Panc1 (cell line): ENCODE measurements at places on chromosomes 16 and 17. TPM values are rescaled to one million over a fixed set of nuclear protein-coding genes. Genes with fewer than 3 reads are reported as not detected.
A peak's percentile ranks its signal among the peaks of the same experiment; 100 is the strongest.

DNA sequence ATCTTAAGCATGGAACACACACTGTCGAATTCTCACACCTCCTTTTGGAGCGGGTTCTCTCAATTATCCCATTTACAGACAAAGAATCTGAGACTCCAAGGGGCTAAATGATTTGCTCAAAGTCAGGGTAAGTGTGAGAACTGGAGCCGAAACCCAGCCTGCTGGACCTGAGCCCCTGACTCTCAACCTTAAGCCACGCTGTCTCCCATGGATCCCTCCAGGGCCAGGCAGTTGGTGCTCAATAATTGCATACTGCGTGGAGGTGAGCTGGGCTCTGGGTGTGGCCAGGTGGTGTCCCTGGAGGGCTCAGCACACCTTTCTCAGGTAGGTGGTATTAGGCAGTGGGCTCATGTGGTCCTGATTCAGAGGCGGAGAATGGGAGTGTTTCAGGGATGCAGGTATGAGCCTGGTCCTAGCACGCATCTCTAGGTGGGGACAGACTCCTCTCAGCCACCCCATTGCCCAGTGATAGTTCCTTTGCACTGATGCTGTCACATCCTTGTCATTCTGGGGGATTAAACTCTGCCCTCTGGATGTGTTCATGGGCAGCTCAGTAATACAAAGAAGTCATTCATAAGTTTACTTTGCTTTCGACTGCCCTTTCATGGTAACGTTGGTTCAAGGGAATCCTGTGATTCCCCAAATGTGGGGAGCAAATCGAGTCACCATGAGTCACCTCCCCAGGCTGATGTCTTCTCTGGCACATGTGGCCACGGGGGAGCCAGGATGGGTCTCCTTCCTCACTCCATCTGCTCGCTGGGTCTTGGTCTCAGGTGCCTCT, 399.5 kb upstream of the TNRC6C start:
- DNase-seq = no peak

GRCh38 chr17:61065263-61065773, 334.3 kb upstream of the TBX2 start:
- no peak for DNase-seq

DNA sequence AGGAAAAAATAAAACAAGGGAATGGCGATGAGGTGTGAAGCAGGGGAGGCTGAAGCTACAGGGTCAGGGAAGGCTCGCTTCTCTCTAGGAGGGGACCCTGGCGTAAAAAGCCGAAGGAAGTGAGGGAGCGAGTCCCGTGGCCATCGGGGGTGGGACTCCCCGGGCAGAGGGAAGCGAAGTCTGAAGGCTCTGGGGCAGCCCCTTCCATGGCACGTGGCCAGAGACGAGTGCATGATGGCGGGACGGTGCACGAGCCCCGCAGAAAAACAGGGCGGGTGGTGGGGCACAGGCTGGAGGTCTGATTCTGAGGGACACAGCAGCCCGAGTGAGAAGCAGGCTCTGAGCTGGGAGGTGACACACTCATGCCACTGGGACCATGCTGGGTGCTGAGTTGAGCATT, 21.1 kb upstream of the NCBP3 start:
- no peak for DNase-seq

GRCh38 chr16:68367030-68367429, 56.2 kb downstream of the PRMT7 start:
- DNase-seq = no peak

DNA sequence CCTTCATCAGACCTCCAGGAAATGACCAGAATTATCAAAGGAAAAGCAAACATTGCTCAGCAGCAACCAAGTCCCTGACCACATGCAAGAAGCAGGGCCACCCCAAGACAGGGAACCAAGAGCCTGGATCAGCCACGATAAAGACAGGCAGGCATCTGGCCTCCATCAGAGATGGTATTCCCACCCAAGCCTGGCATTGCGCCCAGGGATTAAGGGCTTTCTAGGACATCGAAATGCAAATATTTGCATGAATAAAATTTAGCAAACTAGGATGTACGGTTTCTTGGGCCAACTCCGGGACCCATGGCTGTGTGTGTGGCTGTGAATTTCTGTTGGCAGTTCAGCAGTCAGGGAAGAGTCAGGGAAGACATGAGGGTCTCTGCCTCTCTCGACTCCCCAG, 241.4 kb upstream of the DYNLRB2 start:
- no peak for DNase-seq

DNA sequence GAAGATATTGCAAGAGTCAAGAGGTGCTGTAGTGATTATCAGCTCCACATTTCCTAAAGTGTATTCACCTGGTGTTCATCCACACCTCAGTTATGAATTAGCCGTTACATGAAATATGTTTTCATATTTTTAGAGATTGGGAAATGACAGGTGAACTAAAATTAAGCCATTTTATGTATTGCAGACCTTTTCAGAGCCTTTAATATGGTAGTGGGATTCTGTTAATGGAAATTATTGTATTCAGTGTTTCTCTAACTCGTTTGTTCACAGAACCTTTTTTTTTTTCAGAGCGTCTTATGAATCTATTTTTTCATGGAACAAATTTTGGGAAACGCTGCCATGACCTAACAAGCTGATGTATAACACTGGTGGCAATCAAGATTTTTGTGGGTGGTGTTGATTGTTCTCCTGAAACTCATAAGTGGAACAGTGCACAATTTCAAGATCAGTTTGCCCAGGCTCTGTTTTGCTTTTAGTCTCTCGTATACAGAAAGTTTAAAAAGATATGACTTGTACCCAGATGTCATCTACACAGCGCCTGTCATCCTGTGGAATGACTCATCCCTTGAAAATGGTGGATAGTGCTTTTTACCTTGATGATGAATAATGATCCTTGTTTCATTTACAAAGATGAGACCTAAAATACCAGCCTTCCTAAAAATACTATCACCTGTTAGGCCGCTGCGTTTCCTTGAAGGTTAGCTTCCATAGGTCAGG, 88.8 kb downstream of the ARHGAP44 start:
- no peak for DNase-seq

GRCh38 chr16:66427036-66427860, at the start of gene BEAN1:
TSS of gene BEAN1 (plus strand) at chr16:66427295. CDS start at chr16:66437677, 10,382 bp downstream.
- DNase-seq = no peak

GRCh38 chr16:50265260-50265659, 1.1 kb upstream of the ADCY7 start:
- no peak for DNase-seq

- DNase-seq = no peak
These were observed 27.0 kb downstream of the MRTFB start for GRCh38 chr16:14098081-14098480.

GRCh38 chr16:24087891-24088410, 168.2 kb upstream of the CACNG3 start:
- DNase-seq = no peak

DNA sequence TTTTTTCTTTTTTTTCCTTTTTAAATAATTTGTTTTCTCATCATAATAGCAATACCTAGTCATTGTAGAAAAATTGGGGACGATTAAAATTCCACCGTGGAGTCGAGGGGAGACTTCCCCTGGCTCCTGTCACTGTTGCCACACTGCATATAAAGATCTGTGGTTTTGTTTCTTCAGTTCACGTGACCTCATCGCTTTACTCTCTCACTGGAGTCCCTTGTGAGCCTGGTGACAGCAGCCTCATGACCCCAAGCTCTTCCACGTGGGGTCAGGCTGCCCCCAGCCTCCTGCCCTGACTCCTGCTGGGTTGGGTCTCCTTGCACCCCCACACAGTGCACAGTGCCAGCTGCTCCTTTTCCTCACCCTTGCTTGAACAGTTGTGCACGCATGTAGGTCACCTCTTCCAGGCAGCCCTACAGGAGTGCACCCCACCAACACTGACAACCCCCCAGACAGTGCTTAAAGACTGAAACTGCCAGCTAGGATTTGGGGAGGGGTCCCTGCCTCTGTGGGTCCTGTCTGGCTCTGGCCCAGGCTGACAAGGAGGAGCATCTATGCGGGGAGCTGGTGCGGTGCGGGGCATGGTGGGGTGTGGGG, 7.3 kb upstream of the METRNL start:
- no peak for DNase-seq

DNA sequence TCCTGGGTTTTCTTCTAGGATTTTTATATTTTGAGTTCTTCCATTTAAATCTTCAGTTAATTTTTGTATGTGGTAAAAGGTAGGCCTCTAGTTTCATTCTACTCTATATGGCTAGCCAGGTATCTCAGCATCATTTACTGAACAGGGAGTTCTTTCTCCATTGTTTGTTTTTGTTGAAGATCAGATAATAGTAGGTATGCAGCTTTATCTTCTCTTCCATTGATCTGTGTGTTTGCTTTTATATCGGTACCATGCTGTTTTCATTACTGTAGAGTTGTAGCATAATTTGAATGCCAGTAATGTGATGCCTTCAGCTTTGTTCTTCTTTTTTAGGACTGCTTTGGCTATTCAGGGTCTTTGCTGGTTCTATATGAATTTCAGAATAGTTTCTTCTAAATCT, 77.3 kb downstream of the USP22 start:
- no peak for DNase-seq

- DNase-seq = no peak
These were observed 15.2 kb downstream of the PIEZO1 start for GRCh38 chr16:88769617-88770460.

- no peak for DNase-seq
These were observed 3.7 kb upstream of the NPIPB15 start for GRCh38 chr16:74372369-74372768.

DNA sequence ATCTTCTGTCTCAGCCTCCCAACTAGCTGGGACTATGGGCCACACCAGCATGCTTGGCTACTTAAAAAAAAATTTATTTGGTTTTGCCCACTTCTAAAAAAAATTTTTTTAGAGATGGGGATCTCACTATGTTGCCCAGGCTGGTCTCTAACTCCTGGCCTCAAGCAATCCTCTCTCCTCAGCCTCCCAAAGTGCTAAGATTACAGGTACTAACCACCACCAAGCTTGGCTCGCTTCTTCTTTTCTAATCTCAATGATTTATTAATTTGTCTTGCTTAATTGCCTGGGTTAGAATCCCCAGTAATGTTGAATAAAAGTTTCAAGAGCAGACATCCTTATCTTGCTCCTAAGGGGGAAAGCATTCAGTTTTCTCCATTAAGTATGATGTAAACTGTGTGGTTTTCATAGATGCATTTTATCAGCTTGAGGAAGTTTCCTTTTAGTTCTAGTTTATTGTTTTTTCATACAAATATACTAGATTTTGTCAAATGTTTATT, 65.8 kb upstream of the NACA2 start:
- DNase-seq = no peak

DNA sequence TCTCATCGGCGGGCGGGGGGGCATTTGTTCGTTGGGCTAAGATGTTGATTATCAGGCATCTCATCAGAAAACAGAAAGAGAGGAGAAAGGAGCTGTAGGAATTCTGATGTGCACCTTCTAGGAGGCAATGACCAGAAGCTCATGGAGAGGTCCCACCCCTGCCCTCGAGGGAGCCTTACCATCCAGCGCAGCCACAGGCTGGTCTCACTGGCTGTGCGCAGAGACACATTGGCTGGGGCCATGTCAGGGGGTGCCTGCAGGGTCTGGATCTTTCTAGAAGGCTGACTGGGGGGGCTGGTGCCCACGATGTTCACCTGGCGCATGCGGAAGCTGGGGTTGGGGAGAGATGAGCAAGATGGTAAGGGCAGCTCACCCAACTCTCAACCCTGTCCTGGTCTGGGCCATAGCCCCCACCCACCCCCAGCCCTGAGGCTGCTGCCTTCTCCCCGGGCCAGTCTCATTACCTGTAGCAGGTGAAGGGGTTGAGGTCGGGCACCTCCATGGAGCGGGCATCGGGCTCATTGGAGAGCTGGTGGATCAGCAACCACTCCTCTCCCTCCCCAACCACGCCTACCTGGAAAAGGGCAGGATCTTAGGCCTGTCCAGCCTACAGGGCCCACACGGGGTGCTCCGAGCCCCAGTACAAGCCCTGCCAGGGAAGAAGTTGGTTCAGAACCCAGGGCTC, 86.2 kb upstream of the CDC42EP4 start:
- DNase-seq = no peak

- DNase-seq = peak; percentile 25
These were observed at the start of gene RASD1 for GRCh38 chr17:17496189-17497064. TSS of gene RASD1 (minus strand) at chr17:17496395. CDS start at chr17:17496181, 214 bp downstream.

DNA sequence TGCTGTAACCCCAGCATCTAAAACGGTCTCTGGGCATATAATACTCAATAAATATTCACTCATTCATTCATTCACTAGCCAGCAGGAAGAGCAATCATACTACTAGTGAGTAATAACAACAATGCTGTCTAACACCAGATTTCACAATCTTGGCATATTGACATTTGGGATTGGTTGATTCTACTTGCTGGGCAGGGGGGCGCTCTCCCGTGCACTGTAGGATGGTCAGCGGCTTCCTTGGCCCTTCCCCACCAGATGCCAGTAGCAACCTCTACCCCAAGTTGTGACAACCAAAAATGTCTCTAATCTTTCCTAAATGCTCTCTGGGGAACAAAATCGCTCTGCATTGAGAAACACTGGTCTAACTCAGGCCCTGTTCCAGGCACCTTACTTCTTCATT, 20.7 kb downstream of the WFDC1 start:
- DNase-seq = no peak

DNA sequence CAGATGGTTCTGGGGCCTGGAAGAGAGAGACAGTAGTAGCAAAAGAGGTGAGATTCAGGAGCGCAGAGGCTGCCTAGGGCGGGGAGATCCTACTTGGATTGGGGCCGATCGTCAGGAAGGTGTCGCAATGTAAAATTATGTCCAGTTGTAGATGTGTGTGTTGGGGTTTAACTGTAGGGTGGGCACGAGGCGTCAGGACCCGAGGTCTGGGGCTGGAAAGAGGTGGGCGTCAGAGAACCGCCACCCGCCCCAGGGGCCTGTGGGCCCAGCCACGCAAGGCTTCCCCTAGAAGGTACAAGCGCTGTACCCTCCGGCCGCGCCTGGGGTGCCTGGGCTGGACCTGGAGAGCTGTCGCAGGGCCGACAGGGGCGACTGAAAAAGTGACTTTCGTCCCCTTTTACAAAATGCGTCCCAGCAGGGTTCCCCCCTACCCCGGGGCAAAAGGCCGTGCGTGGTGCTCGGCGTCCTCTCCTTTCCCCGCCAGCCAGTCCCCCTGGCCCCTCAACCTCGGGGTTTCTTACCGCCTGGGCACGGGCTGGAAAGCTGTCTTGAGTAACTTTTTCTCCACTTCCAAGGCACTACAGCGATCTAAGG, 2.8 kb downstream of the IRX3 start:
- DNase-seq = no peak

DNA sequence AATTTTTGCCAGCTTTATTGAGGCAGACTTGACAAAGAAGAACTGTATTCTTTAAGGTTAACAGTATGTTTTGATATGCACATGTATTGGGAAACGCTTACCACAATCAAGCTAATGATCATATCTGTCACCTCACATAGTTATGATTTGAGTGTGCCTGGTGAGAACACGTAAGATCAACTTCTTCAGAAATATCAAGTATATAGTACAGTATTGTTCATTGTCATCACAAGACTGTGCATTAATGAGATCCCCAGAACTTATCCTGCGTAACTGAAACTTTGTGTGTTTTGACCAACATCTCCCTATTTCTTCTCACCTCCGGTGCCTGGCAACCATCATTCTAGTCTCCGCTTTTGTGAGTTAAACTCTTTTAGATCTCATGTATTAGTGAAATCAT, 756.4 kb upstream of the EEF2KMT start:
- no peak for DNase-seq

- DNase-seq = no peak
These were observed 69.0 kb upstream of the NLK start for GRCh38 chr17:27973258-27974044.

The LGALS9B gene
- total RNA-seq = not detected

The ATMIN gene
- 28.4 TPM for total RNA-seq

The TEKT5 gene
- not detected for total RNA-seq

The SDR42E1 gene
- total RNA-seq = 0.33 TPM

The SSTR5 gene
- total RNA-seq = 2.8 TPM

The CACNG3 gene
- total RNA-seq = not detected

The SMIM36 gene
- not detected for total RNA-seq

The CD300LG gene
- not detected for total RNA-seq

The SLC35G6 gene
- total RNA-seq = not detected

The WIPF2 gene
- total RNA-seq = 45.9 TPM

The GP1BA gene
- 0.15 TPM for total RNA-seq

The NOG gene
- total RNA-seq = 9.2 TPM
